ENCODE measurements at places on chromosomes 12 and 14. TPM values are rescaled to one million over a fixed set of nuclear protein-coding genes. Genes with fewer than 3 reads are reported as not detected.

PPP4R4 gene
- total RNA-seq = 2.0 TPM

LAG3 gene
- 2.0 TPM for total RNA-seq

CYP46A1 gene
- total RNA-seq = not detected

SERPINA10 gene
- total RNA-seq = not detected

EDDM3A gene
- total RNA-seq = not detected
